ENCODE measurements at places on chromosomes 5 and 9.

- DNase-seq = no peak
Observed at GRCh38 chr5:108141676-108142075, 240.2 kb downstream of the FBXL17 start.

DNA sequence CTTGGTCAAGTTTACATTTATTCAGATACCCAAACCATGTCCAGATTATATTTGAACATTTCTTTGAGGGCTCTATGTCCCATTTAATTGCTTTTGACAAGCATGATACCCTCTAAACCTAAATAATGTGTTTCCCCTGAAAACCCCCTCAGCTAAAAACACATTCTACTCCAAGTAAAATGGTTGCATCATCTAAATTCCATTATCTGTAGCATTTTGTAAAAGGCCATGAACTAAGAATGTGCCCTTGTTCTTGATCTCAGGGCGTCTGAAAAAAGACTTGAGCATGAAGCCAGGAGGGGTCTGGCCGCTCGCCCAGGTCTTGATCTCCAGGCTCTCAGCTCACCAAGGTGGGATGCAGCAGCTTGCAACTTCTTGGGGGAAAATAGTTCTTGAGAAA lies 53.5 kb upstream of the ERCC6L2 start:
- DNase-seq = no peak

- DNase-seq = no peak
Observed at GRCh38 chr9:36325081-36325828, 67.0 kb upstream of the GNE start.

DNA sequence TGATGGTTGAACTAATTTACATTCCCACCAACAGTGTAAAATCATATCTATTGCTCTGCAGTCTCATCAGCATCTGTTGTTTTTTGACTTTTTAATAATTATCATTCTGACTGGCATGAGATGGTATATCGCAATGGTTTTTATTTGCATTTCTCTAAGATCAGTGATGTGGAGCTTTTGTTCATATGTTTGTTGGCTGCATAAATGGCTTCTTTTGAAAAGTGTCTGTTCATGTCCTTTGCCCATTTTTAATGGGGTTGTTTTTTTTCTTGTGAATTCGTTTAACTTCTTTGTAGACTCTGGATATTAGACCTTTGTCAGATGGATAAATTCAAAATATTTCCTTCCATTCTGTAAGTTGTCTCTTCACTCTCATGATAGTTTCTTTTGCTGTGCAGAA lies 115.2 kb upstream of the CDH12 start:
- no peak for DNase-seq

DNA sequence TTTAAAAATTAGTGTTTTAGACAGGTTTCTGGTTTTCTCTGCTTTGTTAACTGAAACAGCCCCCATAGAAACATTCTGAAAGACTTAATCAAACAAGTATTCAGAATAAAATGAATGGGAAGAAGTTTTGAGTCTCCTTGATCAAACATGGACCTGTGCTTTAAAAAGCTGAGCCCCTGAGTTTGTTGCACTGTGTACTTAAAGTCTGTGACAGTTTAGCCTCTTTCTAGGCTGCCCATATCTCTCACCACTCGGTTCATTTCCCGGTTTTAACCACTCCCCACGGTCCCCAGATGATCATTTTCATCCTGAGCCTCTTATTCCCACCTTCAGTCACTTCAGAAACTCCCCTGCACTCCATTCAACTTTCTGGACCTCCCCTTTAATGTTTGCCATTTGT lies 215.9 kb upstream of the DMRT1 start:
- DNase-seq = no peak

GRCh38 chr9:124423591-124423990 lies 8.3 kb upstream of the PSMB7 start:
- DNase-seq = no peak

DNA sequence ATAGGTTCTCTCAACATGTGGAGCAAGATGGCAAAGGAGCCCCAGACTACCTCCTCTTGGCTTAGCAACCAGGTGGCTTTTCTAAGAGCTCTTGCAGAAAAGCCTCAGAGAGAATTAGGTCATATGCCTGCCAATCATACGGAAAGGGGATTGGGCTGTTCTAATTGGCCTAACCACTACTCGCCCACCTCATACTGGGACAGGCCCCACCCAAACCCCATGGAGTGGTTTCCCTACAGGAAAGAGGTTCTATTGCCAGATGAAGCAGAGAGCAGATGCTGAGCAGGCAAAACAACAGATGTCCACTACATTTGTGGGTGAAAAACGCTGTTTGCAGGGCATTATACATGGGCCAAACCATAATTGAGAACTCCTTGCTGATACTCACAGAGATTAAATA lies 29.0 kb downstream of the ABLIM3 start:
- no peak for DNase-seq

DNA sequence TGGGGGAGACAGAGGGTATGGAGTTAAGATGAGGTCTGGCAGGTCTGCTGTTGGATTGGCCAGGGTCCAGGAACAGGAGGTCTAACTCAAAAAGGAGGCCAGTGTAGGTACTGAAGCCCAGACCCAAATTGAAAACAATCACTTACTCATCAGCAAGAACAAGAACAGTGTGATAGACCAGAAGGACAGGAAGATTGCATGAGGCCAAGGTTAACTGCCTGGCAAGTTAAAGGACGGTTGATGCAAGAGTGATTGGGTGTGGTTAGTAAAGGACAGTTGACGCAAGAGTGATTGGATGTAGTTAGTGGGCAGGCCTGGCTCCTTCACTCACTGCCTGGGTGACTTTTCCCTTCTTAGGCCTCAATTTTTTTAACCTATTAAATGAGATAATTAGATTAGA lies 132.6 kb downstream of the PDZD2 start:
- DNase-seq = no peak

DNA sequence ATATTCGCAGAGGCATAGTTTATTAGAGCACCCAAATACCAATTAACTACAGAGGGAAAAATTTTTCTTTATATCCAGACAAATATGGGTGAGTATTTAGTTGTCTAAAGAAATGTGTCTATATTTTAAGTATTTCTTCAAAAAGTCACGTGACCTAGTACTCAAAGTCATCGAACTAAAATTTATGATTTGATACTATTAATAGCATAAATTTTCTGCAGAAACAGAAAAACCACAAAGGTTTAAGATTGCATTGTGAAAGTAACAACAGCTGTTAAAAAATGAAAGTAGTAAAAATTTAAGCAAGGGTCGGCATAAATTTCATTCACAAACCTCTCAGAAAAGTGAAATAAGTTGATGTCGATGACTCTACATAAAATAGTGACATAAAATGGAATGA lies 323.9 kb upstream of the RORB start:
- no peak for DNase-seq

Data from NCI-H526 (cell line).